Right renal pelvis (tissue), 4 donors: ENCODE measurements at places on chromosomes 2 and 18.

DNA sequence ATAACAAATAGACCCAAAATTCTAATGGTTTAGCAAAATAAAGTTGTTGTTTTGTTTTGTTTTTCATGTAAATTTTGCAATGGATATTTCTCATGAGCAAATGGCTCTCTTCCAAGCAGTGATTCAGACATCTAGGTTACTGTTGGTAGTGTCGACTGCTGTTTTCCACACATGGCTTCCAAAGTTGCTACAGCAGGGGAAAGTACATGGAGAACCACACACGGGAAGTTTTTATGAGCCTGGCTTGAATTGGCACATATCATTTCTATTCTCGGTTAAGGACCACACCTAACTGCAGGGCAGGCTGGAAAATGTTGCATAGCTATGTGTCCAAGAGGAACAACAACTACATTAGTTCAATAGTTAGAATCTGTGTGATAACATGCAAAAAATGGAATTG lies 262.1 kb downstream of the GALNT13 start:
- DNase-seq, result no peak

GRCh38 chr18:13562494-13563029 lies 163.8 kb downstream of the FAM210A start:
- DNase-seq, result no peak

GRCh38 chr2:120710256-120710655 lies 25.4 kb upstream of the GLI2 start:
- no peak for DNase-seq

- DNase-seq, result no peak
Observed at GRCh38 chr18:43236921-43237320, 40.4 kb downstream of the SYT4 start.

DNA sequence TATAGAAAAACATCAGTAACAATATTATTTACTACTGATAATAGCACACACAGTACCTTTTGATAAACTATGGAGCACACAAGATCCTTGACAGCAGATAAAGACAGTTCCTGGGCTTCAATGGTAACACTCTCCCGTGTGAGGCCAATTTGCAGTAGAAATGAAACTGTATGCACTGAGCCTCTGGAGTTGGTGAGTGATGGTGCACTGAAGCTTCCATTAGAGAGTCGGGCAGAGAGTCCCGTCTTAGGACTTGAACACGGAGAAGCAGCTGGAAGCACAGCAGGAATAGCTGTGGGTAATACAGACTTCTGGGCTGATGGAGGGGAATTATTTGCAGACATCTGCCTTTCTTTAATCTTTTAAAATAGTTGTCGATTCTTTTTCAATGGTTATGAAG lies 8.5 kb downstream of the PRKD3 start:
- DNase-seq, result no peak
